ENCODE measurements at places on chromosomes 7 and 10. TPM values are rescaled to one million over a fixed set of nuclear protein-coding genes. Genes with fewer than 3 reads are reported as not detected.
A peak's percentile ranks its signal among the peaks of the same experiment; 100 is the strongest.

The CHAT gene
- not detected for total RNA-seq

The SPDYE11 gene
- 0.10 TPM for total RNA-seq

The AASS gene
- 33.1 TPM for total RNA-seq

The TAS2R5 gene
- 2.8 TPM for total RNA-seq

The SLC26A5 gene
- total RNA-seq: 0.20 TPM

The DRGX gene
- total RNA-seq: 0.20 TPM

The ZNF789 gene
- 13.3 TPM for total RNA-seq

GRCh38 chr7:27245124-27245797 is 2.7 kb downstream of the EVX1 start:
- no peak for DNase-seq

GRCh38 chr10:76395251-76395650 is 963.8 kb downstream of the LRMDA start:
- peak; percentile 75 for DNase-seq

DNA sequence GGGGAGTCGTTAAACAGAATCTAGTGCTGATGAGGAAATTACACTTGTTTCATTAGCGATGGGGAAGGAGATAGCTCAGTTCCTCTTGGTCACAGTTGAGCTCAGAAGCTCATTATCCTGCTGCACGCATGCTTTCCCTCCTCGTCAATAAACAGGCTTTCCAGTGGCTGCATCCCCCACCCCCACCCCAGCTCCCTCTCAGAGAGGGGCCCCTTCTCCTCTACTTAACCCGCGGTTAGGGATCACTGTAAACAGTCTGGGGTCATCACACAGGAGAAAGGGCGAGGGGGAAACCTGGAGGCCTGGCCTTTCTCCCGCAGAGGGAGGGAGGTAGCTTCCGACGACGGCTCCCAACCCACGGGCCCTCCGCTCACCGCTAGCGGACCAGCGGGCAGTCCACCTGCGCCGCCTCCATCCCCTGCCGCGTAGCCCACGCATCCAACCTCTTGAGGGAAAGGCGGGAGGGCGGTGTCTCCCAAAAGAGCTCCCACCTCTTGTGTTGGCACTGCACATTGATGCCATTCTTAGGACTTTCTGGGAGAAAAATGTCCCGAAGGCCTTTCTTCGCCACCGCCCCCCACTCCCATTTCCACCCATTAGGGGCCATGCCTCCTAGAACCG is 80.8 kb downstream of the PAX2 start:
- no peak for DNase-seq

- DNase-seq: no peak
Measured at GRCh38 chr10:48464121-48464870, 140.6 kb downstream of the ARHGAP22 start.

GRCh38 chr10:17443707-17444387 is 10.5 kb downstream of the ST8SIA6 start:
- DNase-seq: no peak

- DNase-seq: no peak
Measured at GRCh38 chr7:17229228-17229627, 69.2 kb upstream of the AHR start.

GRCh38 chr10:22245567-22245966 is 27.8 kb upstream of the EBLN1 start:
- DNase-seq: no peak

DNA sequence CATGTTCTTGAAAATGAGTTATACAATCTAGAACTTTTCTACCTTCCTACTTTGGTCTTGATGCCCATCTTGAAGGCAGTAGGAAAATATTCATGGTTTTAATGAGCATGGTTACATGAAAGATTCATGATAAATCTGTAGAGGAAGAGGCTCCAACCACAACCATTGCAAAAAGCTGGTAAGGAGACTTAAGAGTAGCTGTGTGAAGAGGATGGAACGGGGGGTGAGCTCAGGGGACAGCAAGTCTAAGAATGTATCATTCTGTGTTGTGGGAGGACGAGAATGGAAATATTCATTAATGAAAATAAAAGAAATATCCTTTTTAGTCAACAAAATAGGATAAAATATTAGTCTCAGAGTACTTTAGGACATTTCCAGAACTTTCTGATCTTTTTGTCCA is 81.1 kb downstream of the BMPER start:
- no peak for DNase-seq

- DNase-seq: no peak
Measured at GRCh38 chr10:43128331-43128730, 9.9 kb upstream of the CSGALNACT2 start.

- DNase-seq: no peak
Measured at GRCh38 chr10:86944907-86945306, 12.5 kb downstream of the MMRN2 start.

DNA sequence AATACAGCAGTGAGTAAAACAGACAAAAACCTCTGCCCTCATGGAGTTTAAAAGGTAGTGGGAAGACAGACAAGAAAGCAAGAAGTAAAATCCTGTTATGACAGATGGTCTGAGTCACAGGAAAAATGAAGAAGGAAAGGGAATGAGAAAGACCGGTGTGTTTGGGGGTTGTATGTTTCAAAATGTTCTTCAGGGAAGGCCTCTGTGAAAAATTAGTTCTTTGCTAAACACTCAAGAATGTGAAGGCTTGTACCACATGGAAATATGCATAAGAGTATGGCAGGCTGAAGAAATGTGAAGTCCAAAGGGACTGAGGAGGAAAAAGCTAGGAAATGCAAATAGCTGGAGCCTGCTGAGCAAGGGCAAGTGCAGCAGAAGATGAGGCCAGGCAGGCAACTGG is 315.9 kb upstream of the SEMA3A start:
- DNase-seq: no peak
